ENCODE measurements at places on chromosomes 7 and 10. TPM values are rescaled to one million over a fixed set of nuclear protein-coding genes. Genes with fewer than 3 reads are reported as not detected.

The NUTM2E gene
- 0.08 TPM for total RNA-seq

GRCh38 chr10:78296785-78297184, 263.1 kb downstream of the RPS24 start:
- no peak overlapping the region for H3K4me3 ChIP-seq
- peaks cover 12% of the 10 kb centered on the region for H3K36me3 ChIP-seq
- peaks cover 2% of the 10 kb centered on the region for H3K4me1 ChIP-seq
- DNase-seq = no peak
- H3K27me3 ChIP-seq = no peaks in the 10 kb centered on the region

GRCh38 chr7:43244784-43245183, 132.3 kb downstream of the HECW1 start:
- no peak for DNase-seq
- no peaks in the 10 kb centered on the region for H3K36me3 ChIP-seq
- H3K4me3 ChIP-seq = no peak overlapping the region
- no peaks in the 10 kb centered on the region for H3K27me3 ChIP-seq

DNA sequence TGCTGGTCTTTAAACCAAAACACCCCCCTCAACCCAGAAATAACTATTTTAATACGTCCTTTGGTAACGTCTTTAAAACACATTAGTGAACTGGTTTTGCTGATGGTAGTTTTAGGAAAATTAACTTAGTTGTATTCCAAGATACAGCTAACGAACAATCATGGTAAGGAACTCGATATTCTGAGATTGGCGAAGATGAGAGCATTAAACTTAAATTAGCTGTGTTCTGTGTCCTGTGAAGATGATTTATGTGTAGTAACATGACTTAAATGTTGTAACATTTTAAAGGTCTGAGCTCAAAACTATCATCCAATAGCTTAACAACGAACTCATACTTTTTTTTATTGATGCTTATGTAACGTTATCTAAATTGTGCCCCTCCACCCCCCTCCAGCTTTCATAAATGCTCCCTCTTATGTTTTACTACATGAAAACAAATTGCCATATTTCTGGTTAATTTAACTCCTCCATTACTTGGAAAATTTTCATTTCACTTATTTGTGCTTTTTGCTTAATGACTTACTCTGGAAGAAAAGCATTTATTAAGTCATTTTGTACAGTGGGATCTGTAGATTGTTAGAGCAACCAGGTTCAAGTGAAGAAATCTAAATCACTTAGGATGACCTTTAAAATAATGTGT, 1.7 kb downstream of the SDK1 start:
- H3K27me3 ChIP-seq = peaks cover 5% of the 10 kb centered on the region
- H3K36me3 ChIP-seq = no peaks in the 10 kb centered on the region
- H3K27ac ChIP-seq = no peak overlapping the region
- DNase-seq = no peak

- peaks cover 60% of the 10 kb centered on the region for H3K36me3 ChIP-seq
- DNase-seq = no peak
- peak overlapping the region; percentile 33 for H3K27ac ChIP-seq
- H3K4me3 ChIP-seq = no peak overlapping the region
Observed at GRCh38 chr7:92781117-92781720, 55.2 kb downstream of the CDK6 start.

The NPC1L1 gene
- total RNA-seq = not detected

DNA sequence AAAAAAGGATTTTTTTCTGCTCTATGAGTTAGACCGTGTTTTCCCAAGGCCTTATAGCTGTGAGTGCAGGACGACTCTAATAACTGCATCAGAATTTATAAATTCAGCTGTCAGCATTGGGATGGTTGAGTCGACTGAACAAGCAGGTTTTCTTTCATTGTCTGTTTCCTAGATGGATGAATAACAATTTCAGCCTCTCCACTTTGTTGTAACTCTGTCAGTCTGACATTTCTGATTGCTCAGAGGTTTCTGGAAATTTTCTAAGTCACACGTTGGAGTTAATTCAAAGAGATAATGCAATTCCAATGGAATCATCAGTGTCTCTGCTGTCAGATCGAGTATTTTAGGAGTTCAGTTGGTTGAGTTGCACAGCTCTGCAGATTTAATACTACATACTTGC, 159.2 kb downstream of the CHN2 start:
- no peaks in the 10 kb centered on the region for H3K27me3 ChIP-seq
- H3K27ac ChIP-seq = no peak overlapping the region
- H3K4me1 ChIP-seq = no peaks in the 10 kb centered on the region
- no peak for DNase-seq
- H3K36me3 ChIP-seq = no peaks in the 10 kb centered on the region

The PRSS2 gene
- not detected for total RNA-seq

GRCh38 chr10:83927166-83927565, 212.1 kb upstream of the GHITM start:
- DNase-seq = no peak
- no peak overlapping the region for H3K4me3 ChIP-seq
- H3K27ac ChIP-seq = no peak overlapping the region
- no peaks in the 10 kb centered on the region for H3K27me3 ChIP-seq

The RASSF4 gene
- total RNA-seq = 0.55 TPM
